NCI-H1092 (cell line): ENCODE measurements at places on chromosomes 7 and 10.

DNA sequence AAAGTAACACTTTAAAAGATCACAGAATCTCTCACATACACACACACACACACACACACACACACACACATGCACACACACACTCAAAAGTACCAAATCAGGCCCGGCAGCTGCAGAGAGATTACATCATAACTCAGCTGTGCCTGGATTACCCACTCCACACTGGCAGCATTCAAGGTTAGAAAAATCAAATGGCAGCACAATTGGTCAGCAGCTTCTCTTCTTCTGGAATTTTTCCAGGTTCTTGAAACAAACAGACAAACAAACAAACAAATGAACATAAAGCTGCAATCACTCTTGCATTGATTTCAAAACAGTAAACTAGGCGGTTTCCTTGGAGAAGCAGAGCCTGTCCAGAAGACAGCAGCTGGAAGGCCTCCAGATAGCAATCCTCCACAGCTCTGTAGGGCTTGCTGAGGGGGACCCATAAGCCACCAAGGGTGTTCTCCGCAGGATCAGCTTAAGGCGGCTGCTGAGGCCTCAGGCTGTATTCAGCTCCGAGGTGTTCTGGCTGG, 24.5 kb upstream of the FAM133B start:
- no peak for DNase-seq

GRCh38 chr10:91299999-91300575, 79.6 kb downstream of the PCGF5 start:
- no peak for DNase-seq

- DNase-seq, result no peak
Observed at GRCh38 chr7:51927738-51928137, 611.1 kb upstream of the COBL start.

DNA sequence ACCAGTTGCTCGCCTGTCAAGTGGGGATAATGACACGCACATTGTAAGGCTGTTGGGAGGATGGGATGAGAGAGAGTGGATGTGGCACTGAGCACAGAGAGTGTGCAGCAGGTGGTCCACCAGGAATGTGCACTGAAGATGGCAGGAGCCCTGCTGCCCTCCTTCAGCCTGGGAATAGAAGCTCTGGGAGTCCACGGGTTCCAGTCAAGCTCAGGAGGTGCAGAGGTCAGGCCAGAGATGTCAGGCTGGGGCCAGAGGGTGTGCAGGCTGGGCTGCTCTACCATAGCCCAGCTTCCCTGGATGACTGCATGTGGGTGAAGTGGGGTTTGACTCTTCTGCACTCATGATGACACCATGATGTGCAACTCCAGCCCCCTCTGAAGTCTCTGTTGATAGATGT, 58.7 kb downstream of the C10orf120 start:
- DNase-seq, result no peak
